ENCODE measurements at places on chromosomes 7 and 10.
A peak's percentile ranks its signal among the peaks of the same experiment; 100 is the strongest.

- DNase-seq: no peak
Measured at GRCh38 chr10:49540056-49540797, 1.3 kb upstream of the ERCC6 start.

DNA sequence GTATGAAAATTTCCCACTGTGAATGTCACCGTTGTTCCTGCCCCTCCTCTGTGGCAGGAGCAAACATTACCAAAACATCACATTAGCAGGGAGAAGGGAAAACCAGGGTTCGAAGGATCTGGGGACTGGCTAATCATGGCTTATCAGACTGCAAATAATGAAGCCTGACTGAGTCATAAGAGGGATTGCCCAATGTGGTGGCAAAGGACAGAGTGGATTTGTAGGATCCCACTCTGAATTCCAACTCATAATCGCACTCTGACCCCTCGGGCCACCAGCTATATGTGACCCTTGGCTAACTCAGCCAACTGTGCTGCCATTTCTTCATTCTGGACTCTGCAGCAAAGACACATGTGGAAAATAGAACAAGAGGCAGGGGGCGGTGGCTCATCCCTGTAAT lies 347.3 kb upstream of the AUTS2 start:
- no peak for DNase-seq

DNA sequence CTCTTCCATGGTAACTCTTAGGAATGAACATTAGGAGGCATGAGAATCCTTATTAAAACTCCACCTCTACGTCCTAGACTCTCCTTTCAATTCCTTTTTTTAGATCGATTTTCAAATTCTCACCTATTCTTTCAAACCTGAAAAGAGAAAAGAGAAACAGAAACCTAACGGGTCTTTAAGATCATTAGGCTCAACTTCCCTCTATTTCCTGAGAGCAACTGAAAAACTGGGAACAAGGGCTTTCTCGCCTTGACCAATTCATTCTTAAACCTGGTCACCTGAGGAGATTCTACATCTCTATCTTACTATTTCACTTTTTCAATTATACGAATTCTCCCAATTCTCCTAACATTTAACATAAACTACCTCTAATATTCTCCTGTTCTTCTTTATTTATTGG lies 2.8 kb downstream of the TFEC start:
- DNase-seq: no peak

DNA sequence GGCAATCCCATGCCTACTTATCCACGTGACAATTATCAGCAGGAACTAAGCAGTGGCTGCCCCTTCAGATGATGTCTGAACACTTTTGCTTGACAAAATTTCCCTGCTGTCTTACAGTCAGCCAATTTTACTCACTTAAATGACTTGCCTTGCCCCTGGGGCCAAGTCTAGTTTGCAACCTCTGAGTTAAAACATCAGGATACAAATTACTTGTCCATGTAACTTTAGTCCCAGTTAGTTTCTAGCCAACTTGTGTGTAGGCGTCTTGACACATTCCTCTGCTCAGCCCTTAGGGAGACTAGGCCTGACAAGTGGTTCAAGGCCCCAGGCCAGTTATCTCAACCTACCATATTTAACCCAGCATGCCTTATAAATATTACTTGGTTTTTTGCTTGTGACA lies 11.6 kb upstream of the TYSND1 start:
- DNase-seq: no peak

GRCh38 chr7:5429253-5429856 lies 5.7 kb upstream of the TNRC18 start:
- peak; percentile 9 for DNase-seq

GRCh38 chr7:91852263-91852741 lies 28.2 kb downstream of the MTERF1 start:
- no peak for DNase-seq

Measured in activated CD4-positive, alpha-beta T cell treated with anti-CD3 and anti-CD28 coated beads, Interleukin-2, amount 50 U/mL, for 48 hours (primary cell).